ENCODE measurements at places on chromosomes 1 and 21.
A peak's percentile ranks its signal among the peaks of the same experiment; 100 is the strongest.

DNA sequence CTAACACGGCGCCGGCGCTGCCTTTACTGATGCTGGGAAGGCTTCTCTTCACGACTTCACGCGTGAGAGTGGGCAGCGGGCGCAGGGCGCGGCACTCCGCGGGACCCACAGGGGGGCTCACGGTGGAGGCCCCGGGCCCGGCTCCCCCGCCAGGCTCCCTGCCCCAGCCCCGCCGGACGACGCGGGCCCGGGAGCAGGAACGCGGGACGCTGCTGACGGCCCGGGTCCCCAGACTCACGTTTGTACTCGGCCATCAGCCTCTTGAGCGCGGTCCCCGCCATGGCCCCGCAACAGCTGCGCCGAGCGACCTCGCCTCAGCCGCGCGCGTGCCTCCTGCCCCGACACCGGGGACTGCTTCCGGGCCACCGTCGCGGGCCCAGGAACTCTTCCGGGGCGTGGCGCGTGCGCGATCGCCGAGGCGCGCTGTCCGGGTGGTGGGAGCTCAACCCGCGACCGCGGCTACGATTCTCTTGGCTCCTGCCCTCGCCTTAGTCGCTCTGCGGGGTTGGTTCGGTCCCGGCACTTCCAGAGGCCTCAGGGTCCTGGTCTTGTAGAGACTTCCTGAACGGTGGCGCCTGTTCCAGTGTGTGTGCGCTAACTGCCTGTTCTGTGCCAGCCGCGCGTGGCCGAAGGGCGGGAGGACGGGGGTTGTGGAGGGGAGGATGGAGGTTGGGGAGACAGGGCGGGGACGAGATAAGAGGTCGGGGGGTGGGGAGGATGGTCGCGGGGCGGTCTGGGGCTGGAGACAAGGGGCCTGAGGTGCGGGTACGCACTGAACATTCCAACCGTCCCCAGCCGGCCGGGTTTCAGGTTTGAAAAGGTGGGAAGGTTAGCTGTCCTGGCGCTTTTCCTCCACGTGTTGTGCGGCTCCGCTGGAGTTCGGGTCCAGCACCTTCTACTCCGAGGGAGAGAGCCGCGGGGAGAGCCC, at the start of gene UBE2G2:
TSS of gene UBE2G2 (minus strand) at position 353 of the 928 bp plus-strand sequence. CDS start at position 281, 72 bp downstream.
- peak; percentile 74 for DNase-seq

- DNase-seq: no peak
These were observed 5.9 kb downstream of the RXFP4 start for GRCh38 chr1:155947292-155947691.

DNA sequence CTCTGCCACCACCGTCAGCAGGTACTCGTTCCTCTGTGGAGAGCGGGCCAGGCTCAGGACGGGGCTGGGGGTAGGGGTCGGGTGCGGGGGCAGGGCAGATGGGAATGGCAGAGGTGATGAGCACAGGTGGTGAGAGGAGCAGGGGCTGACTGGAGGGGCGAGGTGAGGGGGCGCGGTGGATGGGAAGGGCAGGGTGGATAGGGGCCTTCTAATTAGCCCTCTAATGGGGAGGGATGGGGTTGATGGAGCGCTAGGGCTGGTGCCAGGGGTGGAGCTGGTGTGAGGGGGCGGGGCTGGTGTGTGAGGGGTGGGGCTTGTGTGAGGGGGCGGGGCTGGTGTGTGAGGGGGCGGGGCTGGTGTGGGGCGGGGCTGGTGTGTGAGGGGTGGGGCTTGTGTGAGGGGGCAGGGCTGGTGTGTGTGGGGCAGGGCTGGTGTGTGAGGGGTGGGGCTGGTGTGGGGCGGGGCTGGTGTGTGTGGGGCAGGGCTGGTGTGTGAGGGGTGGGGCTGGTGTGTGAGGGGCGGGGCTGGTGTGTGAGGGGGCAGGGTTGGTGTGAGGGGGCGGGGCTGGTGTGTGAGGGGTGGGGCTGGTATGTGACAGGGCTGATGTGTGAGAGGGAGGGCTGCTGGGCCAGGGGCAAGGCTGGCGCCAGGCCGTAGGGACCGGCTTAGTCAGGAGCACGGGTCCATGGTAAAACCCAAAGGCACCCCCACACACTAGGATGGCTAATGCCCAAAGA, 5.9 kb downstream of the KRTAP10-1 start:
- no peak for DNase-seq

DNA sequence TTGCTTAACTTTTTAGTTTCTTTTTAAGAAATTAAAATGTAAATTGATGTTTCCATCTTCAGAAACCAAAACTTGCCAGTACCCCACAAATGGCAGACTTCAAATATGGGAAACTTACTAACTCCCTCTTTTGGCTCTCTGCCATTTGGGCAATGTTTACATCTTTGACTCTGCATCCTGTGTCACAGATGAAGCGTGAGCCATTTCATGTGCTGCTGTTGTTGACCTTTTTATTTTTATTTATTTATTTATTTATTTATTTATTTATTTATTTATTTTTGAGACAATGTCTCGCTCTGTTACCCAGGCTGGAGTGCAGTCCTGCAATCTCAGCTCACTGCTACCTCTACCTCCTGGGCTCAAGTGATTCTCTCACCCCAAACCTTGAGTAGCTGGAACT, 16.0 kb upstream of the COG2 start:
- DNase-seq: no peak

- no peak for DNase-seq
These were observed 324.0 kb downstream of the NTNG1 start for GRCh38 chr1:107464827-107465226.

GRCh38 chr1:222334026-222334680, 213.8 kb downstream of the HHIPL2 start:
- DNase-seq: peak; percentile 87

GRCh38 chr1:31433396-31433930, 20.4 kb downstream of the SERINC2 start:
- no peak for DNase-seq

- DNase-seq: peak; percentile 91
These were observed 32.6 kb downstream of the DNTTIP2 start for GRCh38 chr1:93846206-93846991.

- DNase-seq: no peak
These were observed 94.9 kb downstream of the MRPL37 start for GRCh38 chr1:54294887-54295286.

GRCh38 chr21:35234725-35235124, 185.6 kb upstream of the RUNX1 start:
- DNase-seq: no peak

- DNase-seq: no peak
These were observed 303.6 kb downstream of the PTPRC start for GRCh38 chr1:198942466-198942865.

DNA sequence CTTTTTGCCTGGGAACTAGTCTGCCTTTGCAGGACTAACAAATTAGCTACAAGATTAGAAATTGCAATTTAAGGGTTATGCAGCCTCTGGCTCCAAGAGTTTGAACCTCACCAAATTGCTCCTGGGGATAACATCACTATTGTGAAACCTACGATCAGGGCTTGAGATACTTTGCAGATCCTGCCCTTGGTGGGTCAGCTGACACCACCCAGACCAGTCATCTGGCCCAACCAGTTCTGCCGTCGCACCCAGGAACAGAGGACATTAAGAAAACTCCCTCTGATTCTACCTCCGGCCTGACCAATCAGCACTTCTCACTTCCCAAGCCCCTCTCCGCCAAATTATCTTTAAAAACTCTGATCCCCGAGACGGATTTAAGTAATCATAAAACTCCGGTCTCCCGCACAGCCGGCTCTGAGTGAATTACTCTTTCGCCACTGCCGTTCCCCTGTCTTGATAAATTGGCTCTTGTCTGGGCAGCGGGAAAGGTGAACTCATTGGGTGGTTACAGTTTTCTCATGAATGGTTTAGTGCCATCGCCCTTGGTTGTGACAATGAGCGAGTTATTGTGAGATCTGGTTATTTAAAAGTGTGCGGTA, 32.9 kb upstream of the B3GALT5 start:
- no peak for DNase-seq

DNA sequence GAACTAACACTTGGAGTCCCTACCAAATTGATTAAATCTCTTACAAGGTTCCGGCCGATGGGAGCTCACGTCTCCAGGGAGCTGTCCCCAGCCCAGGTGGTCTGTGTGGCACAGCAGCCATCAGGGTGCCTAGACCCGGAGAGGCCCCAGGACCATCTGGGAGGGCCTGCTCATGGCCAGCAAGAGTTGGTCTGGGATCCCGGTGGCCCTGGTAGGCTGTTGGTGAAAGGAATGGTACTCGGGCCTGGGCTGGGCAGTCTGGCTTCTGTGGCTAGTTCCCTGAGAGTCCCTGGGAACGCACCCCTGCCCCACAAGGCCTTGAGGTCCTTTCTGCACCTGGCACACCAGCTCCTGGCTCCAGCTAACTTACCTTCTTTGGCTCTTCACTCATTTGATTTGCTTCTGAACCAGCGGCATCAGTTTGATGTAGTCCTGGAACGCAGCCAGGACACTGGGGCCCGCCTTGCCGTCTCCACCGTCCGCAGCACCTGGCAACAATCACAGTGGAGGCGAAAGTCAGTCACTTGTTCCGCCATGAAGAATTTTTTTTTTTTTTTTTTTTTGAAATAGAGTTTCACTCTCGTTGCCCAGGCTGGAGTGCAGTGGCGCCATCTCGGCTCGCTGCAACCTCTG, 62.5 kb downstream of the SCCPDH start:
- DNase-seq: no peak

DNA sequence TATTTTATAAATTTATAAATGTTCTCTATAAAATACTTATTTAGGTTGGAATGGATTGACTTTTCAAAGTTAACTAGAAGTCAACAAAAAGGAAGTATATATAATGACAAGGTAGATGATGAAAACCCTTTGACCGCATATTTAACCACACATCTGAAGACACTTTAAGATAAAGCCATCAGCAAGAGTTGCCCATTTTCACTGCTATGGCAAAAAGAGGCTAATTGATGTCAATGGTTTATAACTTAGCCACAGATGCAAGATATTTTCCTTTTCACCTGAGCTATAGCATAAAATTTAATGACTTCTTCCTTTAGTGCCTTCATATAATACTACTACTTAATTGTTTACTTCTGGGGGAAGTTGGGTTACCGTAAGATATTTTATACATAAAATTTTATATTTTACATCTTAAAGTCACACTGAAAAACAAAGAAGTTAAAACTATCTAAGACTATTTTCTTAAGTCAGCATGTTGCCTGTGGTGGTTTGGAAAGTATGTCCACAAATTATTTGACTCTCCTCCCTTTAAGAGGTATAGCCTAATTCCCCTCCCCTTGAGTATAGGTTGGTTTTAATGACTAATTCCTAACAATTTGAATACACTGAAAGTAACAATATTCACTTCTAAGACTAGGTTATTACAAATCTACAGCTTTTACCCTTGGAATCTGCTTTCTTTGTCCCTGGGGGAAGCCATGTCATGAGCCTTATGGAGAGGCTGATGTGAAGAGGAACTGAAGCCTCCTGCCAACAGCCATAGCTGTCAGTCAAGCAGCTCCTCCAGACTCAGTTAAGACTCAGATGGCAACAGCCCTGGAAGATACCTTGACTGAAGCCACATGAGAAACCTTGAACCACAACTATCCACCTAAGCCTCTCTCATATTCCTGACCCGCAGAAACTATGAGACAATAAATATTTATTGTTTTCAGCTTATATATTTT, 40.3 kb upstream of the LRRC8B start:
- DNase-seq: no peak

DNA sequence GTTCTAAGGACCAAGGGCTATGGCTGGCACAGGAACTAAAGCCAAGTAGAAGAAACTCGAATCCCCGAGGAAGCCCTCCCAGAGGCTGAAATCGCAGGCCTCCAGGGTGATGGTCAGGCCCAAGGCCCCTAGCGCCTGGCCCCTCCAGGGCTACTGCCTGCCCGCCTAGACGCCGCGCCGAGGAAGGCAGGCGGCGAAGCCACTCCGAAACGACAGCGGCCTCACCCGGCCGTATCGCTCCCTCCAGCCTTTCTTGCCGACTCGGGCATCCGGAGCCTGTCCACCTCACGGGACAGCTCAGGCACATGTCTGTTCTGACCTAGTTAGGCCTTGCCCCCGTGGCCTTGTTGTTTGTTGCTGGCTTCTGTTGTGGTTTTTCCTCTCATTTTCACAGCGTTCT, 9.7 kb upstream of the LHX8 start:
- no peak for DNase-seq

DNA sequence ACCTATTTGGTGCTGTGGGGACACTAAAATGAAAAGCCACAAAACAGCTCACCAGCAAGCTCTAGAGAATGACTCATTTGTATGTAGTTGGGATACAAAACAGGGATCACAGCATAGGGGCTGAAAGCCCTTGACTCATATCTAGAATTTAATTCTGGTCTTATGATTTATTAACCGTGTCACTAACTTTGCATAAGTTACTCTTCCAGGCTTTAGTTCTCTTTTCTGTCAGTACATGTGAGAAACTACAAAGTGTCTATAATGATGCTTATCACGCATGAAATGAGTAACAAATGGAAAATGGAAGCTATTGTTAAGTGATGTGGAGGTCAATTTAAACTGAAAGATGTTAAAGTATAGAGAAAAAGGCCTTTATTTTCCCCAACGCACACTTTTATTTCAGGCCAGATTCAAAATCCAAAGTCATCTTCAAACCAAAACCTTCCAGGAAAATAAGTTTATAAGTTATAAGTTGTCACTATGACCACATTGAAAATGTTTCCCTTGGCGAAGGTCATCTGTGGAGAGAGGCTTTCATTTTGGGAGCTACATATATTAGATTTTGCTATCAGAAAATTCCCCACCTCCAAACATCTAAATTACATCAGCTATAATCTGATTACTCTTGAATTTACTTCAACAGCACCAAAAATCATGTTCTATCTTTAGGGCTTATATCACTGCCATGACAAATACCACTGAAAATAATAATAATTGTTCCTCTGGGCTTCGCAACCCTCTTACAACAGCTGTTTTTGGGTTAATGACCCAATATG, 430.5 kb downstream of the MRPL39 start:
- peak; percentile 53 for DNase-seq

- DNase-seq: no peak
These were observed 1.1 kb upstream of the RAP1GAP start for GRCh38 chr1:21670059-21670881.

DNA sequence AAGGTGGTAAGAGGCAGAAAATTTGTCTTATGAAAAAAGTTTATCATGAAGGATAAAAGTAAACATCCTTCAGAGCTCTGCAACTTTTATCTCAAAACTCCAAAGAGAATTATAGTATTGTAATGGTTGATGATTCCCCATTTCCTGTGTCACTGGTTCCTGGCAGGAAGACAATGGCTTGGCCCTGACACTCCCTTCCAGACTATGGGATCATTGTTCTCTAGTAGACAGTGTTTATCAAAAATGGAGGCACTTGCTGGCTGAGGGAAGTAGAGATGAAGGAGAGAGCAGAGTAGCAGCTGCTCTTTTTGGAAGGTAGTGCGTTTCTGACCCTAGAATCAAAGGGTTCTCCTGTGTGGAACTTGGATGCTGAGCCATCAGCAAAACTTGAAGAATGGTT, 145.9 kb upstream of the ATP1B1 start:
- peak; percentile 50 for DNase-seq

GRCh38 chr1:166029196-166029945, 137.4 kb downstream of the FAM78B start:
- DNase-seq: no peak

DNA sequence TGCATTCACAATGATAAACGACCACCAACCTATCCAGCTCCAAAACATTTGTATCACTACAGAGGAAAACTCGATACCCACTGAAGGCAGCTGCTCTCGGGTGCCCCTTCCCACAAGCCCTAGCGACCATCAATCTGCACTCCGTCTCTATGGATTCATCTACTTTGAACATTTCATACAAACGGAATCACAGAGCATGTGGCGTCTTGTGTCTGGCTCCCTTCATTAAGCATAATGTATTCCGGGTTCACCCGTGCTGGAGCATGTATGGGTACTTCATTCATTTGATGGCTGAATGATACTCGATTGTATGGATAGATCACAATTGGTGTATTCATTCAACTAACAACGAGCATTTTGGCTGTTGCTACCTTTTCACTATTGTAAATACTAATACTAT, 340.2 kb downstream of the SMYD3 start:
- DNase-seq: no peak

GRCh38 chr1:56975446-56975845, 9.6 kb upstream of the C8B start:
- DNase-seq: no peak

All from HT1080 (cell line).